ENCODE measurements at places on chromosomes 12 and 14.

- DNase-seq: no peak
Measured at GRCh38 chr12:100826323-100826722, 31.7 kb downstream of the ANO4 start.

- DNase-seq: no peak
Measured at GRCh38 chr12:121191151-121191550, 18.8 kb upstream of the P2RX4 start.

DNA sequence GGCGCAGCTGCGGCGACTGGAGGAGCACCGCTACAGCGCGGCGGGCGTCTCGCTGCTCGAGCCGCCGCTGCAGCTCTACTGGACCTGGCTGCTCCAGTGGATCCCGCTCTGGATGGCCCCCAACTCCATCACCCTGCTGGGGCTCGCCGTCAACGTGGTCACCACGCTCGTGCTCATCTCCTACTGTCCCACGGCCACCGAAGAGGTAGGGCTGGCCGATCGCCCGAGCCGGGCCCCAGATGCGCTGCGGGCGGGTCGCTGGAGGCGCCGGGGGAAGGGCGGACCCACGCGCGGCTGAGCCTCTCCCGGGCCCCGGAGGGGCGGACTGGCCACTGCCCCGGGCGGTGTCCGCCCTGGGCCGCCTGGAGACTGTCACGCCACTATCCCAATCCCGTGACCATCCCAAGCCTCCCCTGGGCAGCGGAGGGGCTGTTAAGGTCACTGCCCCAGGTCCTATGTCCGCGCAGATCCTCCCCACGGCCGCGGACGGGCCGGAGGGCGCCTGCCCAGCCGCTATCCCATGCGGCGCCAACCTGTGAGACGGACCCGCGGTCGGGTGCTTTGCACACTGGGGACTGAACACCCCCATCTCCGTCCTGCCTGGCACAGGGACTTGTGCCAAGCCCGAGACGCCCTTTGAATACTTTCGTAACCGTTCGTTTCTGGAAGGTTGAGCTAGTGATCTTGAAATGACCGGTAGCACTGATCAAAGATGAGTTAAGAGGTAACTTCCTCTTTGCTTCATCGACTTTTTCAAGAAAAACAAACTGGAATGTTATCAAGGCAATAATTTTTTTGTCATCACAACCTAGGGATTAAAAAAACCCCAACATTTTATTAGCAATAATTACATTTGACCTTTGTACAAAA is 725 bp downstream of the CHPT1 start:
- no peak for DNase-seq

- DNase-seq: no peak
Measured at GRCh38 chr14:77912754-77913556, 113.0 kb downstream of the ADCK1 start.

DNA sequence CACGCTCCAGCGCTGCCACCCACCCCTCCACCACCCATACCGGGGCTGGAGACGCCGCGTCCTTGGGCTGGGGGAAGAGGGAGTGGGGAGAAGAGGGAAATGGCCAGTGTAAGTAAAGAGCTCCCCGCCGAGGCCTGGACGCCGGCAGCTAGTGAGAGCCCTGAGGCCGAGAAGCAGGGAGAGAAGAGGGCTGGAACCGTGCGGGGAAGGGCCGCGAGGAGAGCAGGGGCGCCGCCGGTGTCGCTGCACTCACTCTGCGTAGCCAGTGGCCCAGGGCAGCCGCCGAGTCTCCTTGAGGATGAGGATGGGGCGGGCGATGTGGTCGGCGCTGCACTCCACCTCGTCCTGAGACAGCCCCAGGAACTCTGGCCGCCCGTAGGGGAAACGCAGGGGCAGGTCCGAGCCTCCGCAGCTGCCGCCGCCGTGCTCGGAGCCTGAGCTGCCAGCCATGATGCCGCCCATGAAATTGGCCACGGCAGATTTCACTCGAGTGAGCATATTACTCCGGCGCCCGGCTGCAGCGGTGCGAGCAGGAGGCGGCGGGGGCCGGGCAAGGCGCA is 631 bp downstream of the PPM1H start:
- no peak for DNase-seq

GRCh38 chr12:113299619-113300237 is 35.2 kb downstream of the SLC8B1 start:
- no peak for DNase-seq

GRCh38 chr12:113049976-113050742 is 6.4 kb upstream of the DTX1 start:
- DNase-seq: no peak
